ENCODE measurements at places on chromosomes 16 and 17. TPM values are rescaled to one million over a fixed set of nuclear protein-coding genes. Genes with fewer than 3 reads are reported as not detected.

- peak; percentile 20 for DNase-seq
These were observed 15.7 kb downstream of the ETV4 start for GRCh38 chr17:43530288-43531081.

GRCh38 chr16:82357237-82357636 is 187.2 kb upstream of the MPHOSPH6 start:
- DNase-seq = no peak

DNA sequence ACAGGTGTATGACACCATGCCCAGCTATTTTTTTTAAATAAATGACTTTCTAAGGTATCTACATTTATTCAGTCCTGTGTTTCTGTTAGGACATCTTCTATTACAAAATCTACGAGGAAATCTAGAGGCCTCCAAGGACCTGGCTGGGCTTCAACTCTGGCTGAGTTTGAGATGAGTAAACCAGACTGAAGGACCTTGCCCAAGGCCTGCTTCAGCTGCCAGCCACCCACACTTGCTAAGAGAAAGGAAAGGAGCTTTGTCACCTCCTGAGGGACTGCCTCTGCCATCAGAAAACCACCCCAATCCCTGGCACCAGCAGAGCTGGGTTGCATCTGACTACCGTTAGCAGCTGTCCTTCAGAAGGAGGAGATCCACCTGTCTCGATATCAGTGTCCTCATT is 1.3 kb upstream of the MYO1D start:
- peak; percentile 37 for DNase-seq

DNA sequence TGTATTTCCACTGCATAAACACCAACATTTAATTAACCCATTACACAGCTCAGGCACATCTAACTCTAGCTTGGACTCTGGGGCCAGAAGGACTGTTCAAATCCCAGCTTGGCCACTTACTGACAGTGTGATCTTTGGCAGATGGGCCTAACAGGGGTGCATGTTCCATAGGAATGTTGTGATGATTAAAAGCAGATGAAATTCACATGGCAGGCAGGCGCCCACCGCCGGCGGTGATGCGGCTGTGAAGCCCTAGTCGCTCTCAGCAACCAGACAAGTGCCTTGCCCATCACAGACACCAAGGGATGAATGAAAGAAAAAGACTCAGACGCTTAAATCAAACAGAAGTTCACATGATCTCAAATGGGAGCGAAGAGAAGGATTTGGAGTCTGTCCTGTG is 84.6 kb upstream of the WSB1 start:
- DNase-seq = no peak

DNA sequence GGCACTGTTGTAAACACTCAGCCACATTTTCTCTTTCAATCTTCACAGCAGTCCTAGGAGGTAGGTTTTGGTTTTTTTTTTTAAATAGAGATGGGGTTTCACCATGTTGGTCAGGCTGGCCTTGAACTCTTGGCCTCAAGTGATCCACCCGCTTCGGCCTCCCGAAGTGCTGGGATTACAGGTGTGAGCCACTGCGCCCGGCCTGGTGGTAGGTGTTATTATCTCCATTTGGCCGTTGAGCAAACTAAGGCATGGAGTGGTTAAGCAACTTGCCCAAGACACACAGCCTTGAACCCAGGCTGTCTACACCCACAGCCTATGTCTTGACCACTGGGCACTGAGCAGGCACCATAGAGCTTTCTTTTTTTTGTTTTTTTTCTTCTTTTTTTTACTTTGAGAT is 8.6 kb downstream of the SGCA start:
- DNase-seq = no peak

- peak; percentile 45 for DNase-seq
These were observed 59.4 kb downstream of the NUP93 start for GRCh38 chr16:56789360-56789759.

DNA sequence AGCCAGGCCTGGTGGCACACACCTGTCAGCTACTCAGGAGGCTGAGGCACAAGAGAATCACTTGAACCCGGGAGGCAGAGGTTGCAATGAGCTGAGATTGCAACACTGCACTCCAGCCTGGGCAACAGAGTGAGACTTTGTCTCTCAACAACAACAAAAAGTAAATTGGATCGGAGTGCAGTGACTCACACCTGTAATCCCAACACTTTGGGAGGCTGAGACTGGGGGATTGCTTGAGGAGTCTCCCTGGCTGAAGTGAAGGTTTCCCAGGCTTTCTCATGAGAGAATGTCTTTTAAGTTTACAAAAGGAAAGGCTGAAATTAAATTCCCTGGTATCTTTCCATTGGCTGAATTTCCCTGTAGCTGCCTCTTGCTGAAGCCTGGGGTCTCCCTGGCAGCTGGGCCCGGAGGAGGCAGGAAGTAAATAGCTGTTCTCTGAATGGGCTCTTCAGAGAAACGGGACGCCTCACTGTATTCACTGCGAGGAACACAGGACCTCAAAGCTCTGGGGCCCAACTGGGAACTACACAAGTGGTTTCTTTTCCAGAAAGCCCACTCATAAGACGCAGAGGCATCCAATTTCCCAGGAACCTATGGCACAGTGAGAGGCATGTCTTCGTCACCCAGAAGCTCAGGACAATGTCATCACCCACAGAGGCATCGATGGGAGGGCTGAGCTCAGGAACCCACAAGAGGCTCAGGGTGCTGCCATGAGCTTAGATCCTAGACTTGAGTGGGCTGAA is 77.4 kb upstream of the SMURF2 start:
- DNase-seq = peak; percentile 42

DNA sequence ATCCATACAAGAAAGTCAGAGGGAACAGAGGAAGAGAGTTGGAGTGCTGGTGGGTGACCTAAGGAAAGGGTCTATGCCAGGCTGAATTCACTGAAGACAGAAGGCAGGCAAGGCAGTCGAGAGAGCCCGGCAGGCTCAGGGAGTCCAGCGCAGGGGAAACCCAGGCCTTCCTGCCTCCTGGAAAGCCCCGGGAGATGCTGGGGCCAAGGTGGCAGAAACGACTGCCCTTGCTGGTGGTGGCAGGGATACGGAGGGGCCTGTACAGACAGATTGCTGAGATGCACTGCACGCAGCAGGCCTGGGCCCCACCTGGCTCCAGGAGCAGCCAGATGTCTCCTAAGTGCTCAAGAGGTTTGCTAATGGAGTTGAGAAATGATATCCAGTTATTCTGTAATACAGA is 59.8 kb downstream of the GTF3C1 start:
- DNase-seq = no peak

GRCh38 chr16:77581706-77582105 is 140.6 kb upstream of the NUDT7 start:
- no peak for DNase-seq

DNA sequence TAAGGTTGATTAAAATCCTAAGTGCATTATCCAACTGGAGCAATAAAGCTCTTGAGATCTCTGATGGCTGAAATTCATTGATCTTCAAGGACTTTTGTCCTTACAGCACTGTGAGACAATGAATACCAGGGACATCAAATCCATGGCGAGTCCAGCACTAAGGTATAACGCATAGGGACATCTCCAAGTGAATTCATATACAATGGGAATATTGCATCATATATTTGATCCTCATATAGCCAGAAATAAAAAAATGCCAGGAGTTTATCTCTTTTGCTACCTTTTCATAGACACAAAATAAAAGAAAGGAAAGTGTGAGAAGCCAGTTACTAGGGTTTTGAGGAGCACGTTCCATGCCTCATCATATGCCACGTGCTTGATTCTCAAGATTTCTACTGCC is 112.5 kb upstream of the CDH13 start:
- DNase-seq = no peak

DNA sequence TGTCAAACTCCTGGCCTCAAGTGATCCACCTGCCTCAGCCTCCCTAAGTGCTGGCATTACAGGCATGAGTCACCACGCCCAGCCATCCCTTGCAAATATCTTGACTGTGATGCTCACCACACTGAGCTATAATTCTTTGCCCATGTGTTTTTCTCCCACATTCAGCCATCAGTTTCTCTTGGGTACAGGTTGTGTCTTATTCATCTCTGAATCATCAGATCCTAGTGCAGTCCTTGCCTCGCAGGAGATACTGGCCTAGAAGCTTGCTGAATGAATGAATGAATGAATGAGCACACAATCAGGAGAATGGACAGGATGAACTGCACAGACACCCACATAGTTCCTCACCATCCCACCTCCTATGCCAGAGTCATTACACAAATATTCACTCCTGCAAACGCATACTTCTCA is 24.4 kb upstream of the ETV4 start:
- peak; percentile 95 for DNase-seq

DNA sequence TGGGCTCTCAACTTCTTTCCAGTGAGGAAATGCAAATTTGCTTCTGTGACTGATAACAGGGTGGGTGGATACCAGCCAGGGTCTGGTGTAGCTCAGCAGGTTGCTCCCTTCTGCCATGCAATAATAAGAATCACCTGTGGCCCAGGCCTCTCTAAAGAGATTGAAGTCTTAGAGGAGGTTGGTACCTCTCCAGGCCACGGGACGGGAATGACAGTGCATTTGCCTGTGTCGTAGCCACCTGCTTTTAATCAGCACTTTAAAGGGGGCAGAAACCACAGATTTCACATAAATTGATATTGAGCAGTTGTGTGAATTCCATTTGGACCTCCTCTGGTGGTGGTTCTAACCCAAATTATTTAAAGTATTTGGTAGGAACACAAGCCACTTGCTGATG is 246.9 kb downstream of the PRKCA start:
- no peak for DNase-seq

DNA sequence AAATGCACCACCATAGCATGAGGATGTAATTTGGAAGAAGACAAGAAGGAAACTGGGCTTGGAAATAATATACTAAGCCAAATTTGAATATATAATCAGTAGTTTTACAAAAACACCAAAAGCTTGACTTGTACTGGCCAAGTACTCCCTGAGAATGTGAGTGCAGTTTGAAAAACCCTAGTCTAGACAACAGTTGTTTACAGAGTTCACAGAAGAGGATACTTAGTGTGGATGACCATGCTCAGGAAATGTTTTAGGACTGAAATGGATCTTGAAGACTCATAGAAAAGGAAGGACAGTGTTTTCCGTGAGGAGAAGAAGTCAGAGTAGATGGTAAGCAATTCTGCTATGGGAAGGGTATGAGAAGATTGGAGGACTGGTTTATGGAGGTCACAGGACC is 1.9 kb upstream of the CDYL2 start:
- DNase-seq = no peak

GRCh38 chr17:50354198-50354597 is 8.3 kb downstream of the XYLT2 start:
- no peak for DNase-seq

DNA sequence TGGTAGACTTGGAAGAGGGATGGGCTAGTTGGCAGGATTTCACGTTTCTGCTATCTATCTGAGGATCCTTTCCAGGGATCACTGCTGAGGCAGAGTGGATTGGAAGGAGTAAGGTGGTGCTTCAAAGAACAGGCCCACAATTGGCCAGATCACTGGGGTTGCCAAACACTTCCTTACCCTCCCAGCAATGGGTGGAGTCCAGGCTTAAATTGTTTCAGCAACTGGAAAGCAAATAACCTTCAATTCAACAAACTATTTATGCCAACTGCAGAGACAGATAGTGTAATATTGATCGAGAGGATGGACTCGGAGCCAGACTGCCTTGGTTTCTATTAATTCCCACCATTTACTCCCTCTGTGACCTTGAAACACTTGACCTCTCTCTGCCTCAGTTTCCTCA is 2.1 kb downstream of the ARRB2 start:
- no peak for DNase-seq

- DNase-seq = no peak
These were observed 164.0 kb upstream of the MAF start for GRCh38 chr16:79764415-79765110.

- DNase-seq = no peak
These were observed 16.9 kb downstream of the PDZD9 start for GRCh38 chr16:21984062-21984461.

DNA sequence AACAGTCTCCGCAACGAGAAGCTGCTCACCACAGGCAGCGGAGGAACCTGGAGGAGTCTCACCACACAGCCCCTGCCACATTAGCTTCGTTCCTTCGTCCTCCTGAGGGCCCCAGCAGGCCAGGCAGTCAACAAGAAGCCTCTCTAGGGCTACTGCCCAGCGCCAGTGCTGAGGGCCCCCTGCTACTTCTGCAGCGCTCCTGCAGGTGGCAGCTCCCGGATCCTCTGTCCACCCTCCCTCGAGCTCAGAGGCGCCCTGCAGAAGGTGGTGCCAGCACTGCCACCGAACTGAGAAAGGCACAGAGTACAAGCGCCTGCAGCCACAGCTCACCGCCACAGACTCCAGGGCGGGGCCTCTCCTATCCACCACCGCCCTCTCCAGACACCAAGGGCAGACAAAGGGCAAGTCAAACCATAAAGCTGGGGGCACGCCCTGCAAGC is 27.3 kb downstream of the KDM8 start:
- DNase-seq = no peak

DNA sequence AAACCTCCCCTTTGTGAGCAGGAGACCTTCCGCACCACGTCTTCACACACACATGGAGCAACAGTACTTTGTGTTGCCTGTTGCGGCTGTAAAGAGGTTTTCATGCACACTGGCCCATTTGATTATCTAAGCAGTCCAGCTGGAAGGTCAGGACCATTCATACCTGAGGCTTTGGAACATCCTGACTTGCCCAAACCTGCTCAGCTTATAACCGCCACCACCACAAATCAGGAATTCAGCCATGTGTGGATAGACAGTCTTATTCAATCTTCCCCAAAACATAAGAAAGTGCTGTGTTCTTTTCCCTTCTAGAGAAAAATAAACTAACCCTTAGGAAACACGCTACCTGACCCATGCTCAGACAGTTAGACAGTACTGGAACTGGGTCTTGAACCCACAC is 81.6 kb upstream of the XYLT1 start:
- DNase-seq = peak; percentile 89

- DNase-seq = no peak
These were observed 249.2 kb downstream of the FOXL1 start for GRCh38 chr16:86827521-86827920.

GRCh38 chr17:58565389-58566311 is 51.2 kb upstream of the MTMR4 start:
- peak; percentile 7 for DNase-seq

GRCh38 chr17:697682-698081 is 17.0 kb downstream of the VPS53 start:
- no peak for DNase-seq

- DNase-seq = peak; percentile 97
These were observed 688 bp downstream of the FBRS start for GRCh38 chr16:30658731-30659506.

GRCh38 chr16:63943566-63943965 is 1178.3 kb downstream of the CDH11 start:
- no peak for DNase-seq

GRCh38 chr16:48790151-48790550 is 180.2 kb upstream of the N4BP1 start:
- DNase-seq = no peak

MPP3 gene
- polyA plus RNA-seq = 7.1 TPM

CDH3 gene
- 560 TPM for polyA plus RNA-seq

AURKB gene
- 62.1 TPM for polyA plus RNA-seq

TBC1D3I gene
- polyA plus RNA-seq = 0.73 TPM

TLCD2 gene
- 0.87 TPM for polyA plus RNA-seq

ALOX15 gene
- polyA plus RNA-seq = not detected

NXPH3 gene
- 0.23 TPM for polyA plus RNA-seq

NSF gene
- 21.5 TPM for polyA plus RNA-seq

GFAP gene
- not detected for polyA plus RNA-seq

PROCA1 gene
- 0.82 TPM for polyA plus RNA-seq

UBE2Z gene
- polyA plus RNA-seq = 115 TPM

UBN1 gene
- polyA plus RNA-seq = 16.5 TPM

HOXB6 gene
- polyA plus RNA-seq = 0.49 TPM

SERPINF2 gene
- 10.1 TPM for polyA plus RNA-seq
